ENCODE measurements at places on chromosomes 5 and 9. TPM values are rescaled to one million over a fixed set of nuclear protein-coding genes. Genes with fewer than 3 reads are reported as not detected.

- H3K27ac ChIP-seq = no peak overlapping the region
- H3K36me3 ChIP-seq = no peaks in the 10 kb centered on the region
- H3K4me3 ChIP-seq = no peak overlapping the region
- H3K27me3 ChIP-seq = no peaks in the 10 kb centered on the region
- DNase-seq = peak; percentile 44
These were observed 21.1 kb upstream of the LVRN start for GRCh38 chr5:115941051-115941675.

- DNase-seq = peak; percentile 52
- peaks cover 33% of the 10 kb centered on the region for H3K4me1 ChIP-seq
- no peaks in the 10 kb centered on the region for H3K36me3 ChIP-seq
- no peaks in the 10 kb centered on the region for H3K27me3 ChIP-seq
- H3K4me3 ChIP-seq = no peak overlapping the region
These were observed 4.3 kb upstream of the LNPEP start for GRCh38 chr5:96931605-96932004.

DNA sequence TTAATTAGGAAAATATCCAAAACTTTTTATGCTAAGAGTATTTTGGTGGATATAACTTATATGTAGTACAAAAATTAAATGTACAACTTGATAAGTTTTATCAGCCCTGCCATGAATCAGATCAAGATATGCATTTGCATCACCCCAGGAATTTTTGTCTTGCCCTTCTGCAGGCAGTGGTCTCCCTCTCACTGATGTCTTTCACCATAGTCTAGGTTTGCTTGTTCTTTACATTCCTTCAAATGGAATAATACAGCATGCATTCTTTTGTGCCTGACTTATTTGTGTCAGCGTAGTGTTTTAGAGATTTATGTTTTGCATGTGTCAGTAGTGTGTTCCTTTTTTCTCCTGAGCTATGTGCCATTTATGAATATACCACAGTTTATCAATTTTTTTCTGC lies 36.4 kb downstream of the RNF180 start:
- H3K27me3 ChIP-seq = no peaks in the 10 kb centered on the region
- H3K27ac ChIP-seq = no peak overlapping the region

DNA sequence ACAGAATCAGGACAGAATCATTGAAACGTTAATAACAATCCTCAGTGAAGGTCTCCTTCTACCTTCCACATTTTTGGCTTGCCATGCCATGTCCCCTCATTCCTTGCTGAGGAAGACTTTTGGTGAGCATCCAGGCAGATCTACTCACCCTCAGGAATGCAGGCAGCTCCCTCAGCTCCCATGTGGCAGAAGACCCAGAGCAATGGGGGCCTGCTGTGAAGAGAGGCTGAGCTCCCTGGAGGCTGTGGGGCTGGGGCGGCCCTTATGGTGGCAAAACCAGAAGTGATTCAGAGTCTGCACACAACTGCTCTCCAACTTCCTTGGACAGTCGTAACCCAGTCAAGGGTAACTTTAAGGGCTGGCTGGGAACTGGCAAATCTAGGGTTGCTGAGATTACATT lies 247.2 kb upstream of the EFNA5 start:
- H3K36me3 ChIP-seq = no peaks in the 10 kb centered on the region
- no peaks in the 10 kb centered on the region for H3K4me1 ChIP-seq
- no peaks in the 10 kb centered on the region for H3K27me3 ChIP-seq
- DNase-seq = no peak

GRCh38 chr9:75448281-75448680 lies 360.0 kb downstream of the OSTF1 start:
- no peaks in the 10 kb centered on the region for H3K27me3 ChIP-seq
- H3K4me3 ChIP-seq = no peak overlapping the region
- H3K4me1 ChIP-seq = no peaks in the 10 kb centered on the region

GRCh38 chr5:3958389-3958788 lies 362.8 kb downstream of the IRX1 start:
- no peak for DNase-seq
- no peak overlapping the region for H3K4me3 ChIP-seq
- no peaks in the 10 kb centered on the region for H3K4me1 ChIP-seq
- H3K27ac ChIP-seq = no peak overlapping the region
- no peaks in the 10 kb centered on the region for H3K27me3 ChIP-seq

DNA sequence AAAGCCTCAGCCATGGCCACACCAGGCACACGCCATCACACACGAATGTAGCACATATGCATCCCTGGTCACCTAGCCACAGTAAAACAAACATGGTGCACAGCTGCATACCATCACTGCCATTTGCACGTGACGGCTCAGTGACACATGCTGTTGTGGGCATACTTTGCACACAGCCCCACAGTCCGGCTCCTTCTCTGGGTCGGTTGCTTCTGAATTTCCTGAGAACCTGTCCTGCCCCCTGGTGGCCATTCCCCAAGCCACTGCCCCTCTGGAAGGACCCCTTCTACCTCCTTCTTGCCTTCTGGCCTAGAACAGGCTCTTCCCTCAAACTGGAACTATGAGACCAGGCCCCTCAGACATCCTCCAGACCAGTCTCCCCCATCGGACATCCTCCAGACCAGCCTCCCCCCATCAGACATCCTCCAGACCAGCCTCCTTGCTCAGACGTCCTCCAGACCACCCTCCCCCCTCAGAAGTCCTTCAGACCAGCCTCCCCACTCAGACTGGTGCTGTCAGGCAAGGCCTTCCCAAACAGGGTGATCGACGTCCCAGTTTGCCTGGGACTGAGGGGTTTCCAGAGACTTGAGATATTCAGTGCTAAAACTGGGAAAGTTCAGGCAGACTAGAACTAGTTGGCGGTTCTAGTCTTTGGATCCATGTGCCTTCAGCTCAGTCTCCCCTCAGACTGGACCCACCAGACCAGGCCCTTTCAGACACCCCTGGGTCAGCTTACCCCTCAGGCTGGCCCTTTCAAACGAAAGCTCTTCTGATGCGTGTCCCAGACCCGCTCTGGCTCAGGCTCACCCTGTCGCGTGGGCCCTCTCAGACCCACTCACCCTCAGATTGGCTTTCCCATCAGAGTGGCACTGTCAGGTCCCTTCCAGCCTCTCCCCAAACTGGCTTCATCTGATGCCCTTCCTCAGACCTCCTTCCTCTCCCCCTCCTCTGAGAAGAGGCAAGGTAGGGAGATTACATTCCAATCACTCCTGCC lies 24.3 kb upstream of the ENHO start:
- H3K4me3 ChIP-seq = no peak overlapping the region
- no peak overlapping the region for H3K27ac ChIP-seq
- no peaks in the 10 kb centered on the region for H3K36me3 ChIP-seq
- DNase-seq = peak; percentile 12
- H3K27me3 ChIP-seq = no peaks in the 10 kb centered on the region

DNA sequence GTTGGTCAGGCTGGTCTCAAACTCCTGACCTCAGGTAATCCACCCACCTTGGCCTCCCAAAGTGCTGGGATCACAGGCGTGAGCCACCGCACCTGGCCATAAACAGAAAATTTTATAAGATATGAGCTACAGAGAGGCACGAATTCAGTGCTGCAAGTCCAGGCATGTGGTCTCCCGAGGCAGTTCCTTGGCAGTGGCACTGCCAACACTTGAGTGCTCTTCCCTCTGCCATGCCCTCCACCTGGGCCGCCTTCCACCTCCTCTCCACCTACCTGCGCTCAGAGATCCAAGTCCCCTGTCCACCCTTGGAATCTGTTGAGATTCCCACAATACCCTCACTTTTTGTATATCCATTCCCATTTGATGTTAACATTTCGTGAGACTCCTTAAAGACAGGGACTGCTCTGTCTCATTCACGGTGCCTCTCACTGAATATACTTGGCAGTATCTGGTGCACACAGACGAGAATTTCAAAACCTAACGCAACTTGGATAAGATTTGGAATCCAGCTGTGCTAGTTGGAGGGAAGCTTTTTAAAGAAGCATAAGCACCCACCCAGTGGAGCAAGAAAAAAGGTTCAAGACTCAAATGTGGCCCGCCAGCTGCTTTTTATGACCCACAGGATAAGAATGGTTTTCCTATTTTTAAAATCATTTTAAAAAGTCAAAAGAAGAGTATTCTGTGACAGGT lies 68.3 kb downstream of the DCP2 start:
- no peaks in the 10 kb centered on the region for H3K36me3 ChIP-seq
- no peaks in the 10 kb centered on the region for H3K27me3 ChIP-seq
- H3K4me1 ChIP-seq = peaks cover 22% of the 10 kb centered on the region
- H3K27ac ChIP-seq = no peak overlapping the region
- DNase-seq = no peak

DNA sequence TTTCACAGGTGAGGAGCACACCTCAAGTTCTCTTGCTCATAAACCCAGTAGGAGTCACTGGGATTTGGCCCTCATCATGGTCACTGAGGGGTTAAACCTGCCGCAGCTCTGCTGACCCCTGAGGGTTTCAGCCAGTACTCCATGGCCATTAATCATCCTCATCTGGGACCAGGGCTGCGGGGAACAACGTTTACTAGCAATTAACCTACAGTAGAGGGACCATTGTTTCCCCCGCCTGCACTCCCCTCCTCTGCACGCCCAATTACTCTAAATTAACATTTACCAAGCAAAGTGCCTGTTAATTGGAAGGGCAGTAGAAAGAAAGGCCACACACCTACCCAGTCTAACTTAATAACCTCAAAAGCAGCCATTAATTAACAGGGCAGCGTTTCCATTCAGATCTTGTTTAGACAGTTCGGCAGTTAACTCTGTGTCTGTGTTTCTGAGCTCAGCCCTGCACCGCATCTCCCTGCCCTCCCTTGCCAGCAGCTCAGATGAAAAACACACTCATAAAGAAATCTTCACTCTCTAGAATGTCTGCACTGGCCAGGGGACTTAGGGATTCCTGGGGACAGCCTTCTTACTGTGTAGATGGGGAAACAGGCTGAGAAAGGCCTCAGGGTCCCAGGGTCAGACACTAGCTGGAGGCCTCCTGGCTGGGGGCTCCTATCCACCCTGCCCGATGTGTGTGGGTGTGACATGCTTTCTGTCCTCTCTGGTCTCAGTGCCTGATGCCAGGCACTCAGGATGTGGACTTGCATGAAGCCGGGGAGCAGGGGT lies 51.6 kb downstream of the ALG2 start:
- no peak overlapping the region for H3K27ac ChIP-seq
- H3K27me3 ChIP-seq = no peaks in the 10 kb centered on the region
- H3K4me3 ChIP-seq = no peak overlapping the region
- no peaks in the 10 kb centered on the region for H3K4me1 ChIP-seq

GRCh38 chr9:26261503-26262330 lies 583.5 kb upstream of the TUSC1 start:
- no peaks in the 10 kb centered on the region for H3K36me3 ChIP-seq
- no peaks in the 10 kb centered on the region for H3K27me3 ChIP-seq
- no peak for DNase-seq

DNA sequence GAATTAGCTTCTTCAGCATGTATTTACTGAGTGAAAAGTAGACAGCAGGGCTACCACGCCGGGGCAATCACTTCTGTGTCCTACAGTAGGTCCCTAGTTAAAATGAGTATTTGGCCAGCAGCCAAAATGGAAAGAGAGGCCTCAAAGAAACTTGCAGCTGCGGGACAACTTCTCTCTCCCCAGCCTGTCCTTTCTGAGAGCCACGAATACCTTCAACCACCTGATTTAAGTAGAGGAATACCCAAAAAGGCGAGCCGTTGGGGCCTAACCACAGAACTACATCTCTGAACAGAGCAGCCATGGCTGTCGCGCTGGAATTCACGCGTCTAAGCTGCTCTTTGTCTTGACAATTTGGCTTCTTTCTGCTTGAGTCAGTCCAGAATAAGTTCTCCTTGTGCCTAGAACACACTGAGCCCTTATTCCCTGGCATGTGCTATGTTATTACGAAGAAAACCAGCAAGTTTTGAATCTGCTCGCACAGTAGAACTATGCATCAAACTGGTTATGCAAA lies 43.8 kb upstream of the GOLPH3 start:
- no peak overlapping the region for H3K4me3 ChIP-seq
- no peak overlapping the region for H3K27ac ChIP-seq

DNA sequence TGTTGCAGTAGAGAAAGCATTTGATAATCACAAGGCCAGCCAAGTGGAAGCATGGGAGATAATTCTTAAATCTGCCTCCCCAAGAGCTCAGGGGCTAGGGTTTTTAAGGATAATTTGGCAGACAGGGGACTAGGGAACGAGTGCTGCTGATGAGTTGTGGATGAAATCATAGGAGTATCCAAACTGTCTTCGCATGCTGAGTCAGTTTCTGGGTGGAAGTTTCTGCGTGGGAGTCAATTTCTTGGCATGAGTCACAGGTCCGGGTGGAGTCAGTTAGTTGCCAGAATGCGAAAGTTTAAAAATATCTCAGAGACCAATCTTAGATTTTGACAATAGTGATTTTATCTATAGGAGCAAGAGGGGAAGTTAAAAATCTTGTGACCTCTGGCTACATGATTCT lies 112.6 kb downstream of the TMC1 start:
- DNase-seq = peak; percentile 32
- peaks cover 5% of the 10 kb centered on the region for H3K27me3 ChIP-seq
- no peak overlapping the region for H3K27ac ChIP-seq
- H3K4me3 ChIP-seq = no peak overlapping the region
- no peaks in the 10 kb centered on the region for H3K4me1 ChIP-seq
- no peaks in the 10 kb centered on the region for H3K36me3 ChIP-seq

GRCh38 chr5:109168151-109168550 lies 241.6 kb downstream of the PJA2 start:
- no peaks in the 10 kb centered on the region for H3K27me3 ChIP-seq
- no peak for DNase-seq
- H3K4me3 ChIP-seq = no peak overlapping the region
- H3K4me1 ChIP-seq = no peaks in the 10 kb centered on the region
- no peaks in the 10 kb centered on the region for H3K36me3 ChIP-seq

- H3K27me3 ChIP-seq = no peaks in the 10 kb centered on the region
- no peak overlapping the region for H3K27ac ChIP-seq
- H3K36me3 ChIP-seq = no peaks in the 10 kb centered on the region
- H3K4me3 ChIP-seq = no peak overlapping the region
- H3K4me1 ChIP-seq = peaks cover 67% of the 10 kb centered on the region
These were observed 115.5 kb downstream of the COL23A1 start for GRCh38 chr5:178474562-178475184.

TAF11L5 gene
- polyA plus RNA-seq = not detected

ZFP37 gene
- 0.38 TPM for polyA plus RNA-seq

SH2D3C gene
- 11.5 TPM for polyA plus RNA-seq

PRSS3 gene
- polyA plus RNA-seq = not detected

SLC36A2 gene
- polyA plus RNA-seq = not detected

ZNF454 gene
- not detected for polyA plus RNA-seq

NXNL2 gene
- not detected for polyA plus RNA-seq

FST gene
- polyA plus RNA-seq = not detected

BAAT gene
- polyA plus RNA-seq = not detected

TMEM174 gene
- not detected for polyA plus RNA-seq

CDH6 gene
- polyA plus RNA-seq = not detected
